ENCODE measurements at places on chromosomes 12 and 14.

- DNase-seq = peak; percentile 19
These were observed 24.5 kb downstream of the WDR20 start for GRCh38 chr14:102164241-102164641.

GRCh38 chr14:89481196-89481595, 64.2 kb upstream of the FOXN3 start:
- DNase-seq = no peak

DNA sequence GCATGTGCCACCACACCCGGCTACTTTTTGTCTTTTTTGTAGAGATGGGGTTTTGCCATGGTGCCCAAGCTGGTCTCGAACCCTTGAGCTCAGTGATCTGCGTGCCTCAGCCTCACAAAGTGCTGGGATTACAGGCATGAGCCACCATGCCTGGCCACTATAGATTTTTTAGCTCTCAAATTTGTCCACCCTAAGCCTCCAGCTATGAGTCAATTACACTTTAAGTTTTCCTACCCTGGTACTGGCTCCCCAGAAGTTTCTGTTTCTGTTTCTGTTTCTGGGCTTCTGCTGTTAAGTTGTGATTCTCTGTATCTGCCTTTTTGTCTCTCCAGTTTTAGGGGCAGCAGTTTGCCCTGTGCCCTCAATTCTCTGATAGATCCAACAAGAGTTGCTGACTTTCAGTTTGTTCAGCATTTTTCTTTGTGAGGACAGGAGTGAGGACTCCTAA, 4.4 kb upstream of the TINF2 start:
- no peak for DNase-seq

DNA sequence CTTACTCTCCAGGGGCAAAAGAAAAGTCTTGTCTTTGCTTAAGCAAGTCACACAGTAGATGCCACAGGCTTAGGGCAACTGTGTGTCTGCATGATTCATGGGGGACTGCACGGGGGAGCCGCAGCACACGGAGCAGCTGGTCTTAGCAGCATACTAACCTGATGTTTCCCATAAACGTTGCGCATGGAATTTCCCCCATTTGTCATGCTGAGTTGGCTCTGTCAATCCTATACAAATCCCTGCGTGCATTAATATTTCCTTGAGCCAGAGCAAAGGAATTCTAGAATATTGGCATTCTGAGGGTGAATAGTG, 71.2 kb downstream of the SAMD4A start:
- peak; percentile 53 for DNase-seq

Measured in HFFc6 (cell line).